Peyer's patch (tissue), 4 donors: ENCODE measurements at places on chromosomes 5 and 9.

DNA sequence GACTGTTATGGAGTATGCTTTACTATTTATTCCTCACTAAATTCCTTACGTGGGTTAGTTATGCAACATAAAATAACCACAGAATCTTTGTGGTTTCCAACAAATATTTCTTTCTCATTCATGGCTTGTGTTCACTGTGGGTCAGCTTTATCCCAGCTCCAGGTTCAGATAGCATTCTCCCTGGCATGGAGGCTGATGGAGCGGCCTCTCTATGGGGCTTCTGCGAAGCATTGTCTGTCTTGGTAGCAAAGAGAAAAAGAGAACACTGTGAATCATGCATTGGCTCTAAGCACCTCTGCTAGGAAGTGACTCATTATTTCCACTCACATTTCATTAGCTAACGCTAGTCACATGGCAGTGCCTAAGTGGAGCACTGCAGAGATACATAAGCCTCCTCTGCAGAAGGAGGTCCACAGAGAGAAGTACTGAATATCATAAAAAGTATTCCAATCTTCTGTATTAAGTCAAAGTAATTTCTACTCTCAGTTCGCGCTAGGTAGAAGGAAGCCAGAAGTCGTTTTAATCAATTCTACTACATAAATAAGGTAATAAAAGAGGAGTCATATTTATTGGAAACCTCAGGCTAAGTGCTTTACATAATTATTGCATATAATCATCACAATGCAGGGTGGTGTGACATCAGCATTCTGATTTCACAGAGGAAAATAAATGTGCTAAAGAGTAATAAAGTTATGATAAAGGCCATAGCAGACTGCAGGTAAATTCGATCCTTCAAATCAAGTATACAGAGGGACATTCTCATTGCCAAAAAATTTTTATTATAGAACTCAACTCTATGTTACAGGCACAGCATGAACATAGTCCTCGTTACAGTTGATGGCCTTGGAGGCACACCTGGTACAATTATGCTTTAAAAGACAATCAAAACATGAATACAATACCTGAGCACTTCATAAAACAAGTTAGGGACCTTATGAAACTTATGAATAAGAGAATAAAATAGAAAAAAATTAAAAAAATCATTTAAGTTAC, 531.1 kb downstream of the CETN3 start:
- DNase-seq = no peak

- no peak for DNase-seq
Observed at GRCh38 chr5:109479260-109479860, 69.6 kb upstream of the PJA2 start.

GRCh38 chr5:35876454-35876853, 19.8 kb downstream of the IL7R start:
- no peak for DNase-seq

DNA sequence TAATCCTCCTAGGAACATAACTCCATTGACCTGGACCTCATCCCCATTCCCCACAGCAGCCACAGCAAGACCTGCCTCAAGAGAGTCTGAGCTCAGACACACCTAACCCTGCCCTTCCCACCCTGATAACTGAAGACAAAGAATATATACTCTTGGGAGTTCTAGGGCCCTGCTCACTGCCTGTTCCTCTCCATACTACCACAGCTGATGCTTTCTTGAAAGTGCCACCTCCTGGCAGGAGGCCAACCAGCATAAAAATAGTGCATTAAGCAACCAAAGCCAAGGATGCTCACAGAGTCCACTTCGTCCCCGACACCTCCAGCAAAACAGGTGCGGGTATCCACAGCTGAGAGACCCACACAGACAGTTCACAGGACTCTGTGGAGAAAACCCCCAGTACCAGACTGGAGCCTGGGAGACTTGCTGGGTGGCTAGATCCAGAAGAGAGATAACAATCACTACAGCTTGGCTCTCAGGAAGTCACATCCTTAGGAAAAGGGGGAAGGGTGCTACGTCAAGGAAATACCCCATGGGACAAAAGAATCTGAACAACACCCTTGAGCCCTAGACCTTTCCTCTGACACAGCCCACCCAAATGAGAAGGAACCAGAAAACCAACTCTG, 23.5 kb downstream of the FAM114A2 start:
- no peak for DNase-seq

DNA sequence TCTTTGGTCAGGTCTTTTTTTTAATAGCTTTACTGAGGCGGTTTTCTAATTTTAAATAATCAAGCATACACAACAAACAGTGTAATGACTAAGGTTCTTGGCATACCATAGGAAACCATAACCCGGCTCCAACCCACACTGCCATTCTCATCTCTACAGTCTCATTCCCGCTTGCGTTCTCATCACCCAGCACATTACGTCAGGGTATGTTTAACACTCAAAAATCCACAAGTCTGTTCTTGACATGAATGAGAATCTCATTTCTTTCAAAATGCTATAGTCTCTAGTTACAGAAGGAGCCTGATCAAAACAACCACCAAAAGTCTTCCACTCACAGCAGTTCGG, 505 bp downstream of the C5orf34 start:
- DNase-seq = no peak

DNA sequence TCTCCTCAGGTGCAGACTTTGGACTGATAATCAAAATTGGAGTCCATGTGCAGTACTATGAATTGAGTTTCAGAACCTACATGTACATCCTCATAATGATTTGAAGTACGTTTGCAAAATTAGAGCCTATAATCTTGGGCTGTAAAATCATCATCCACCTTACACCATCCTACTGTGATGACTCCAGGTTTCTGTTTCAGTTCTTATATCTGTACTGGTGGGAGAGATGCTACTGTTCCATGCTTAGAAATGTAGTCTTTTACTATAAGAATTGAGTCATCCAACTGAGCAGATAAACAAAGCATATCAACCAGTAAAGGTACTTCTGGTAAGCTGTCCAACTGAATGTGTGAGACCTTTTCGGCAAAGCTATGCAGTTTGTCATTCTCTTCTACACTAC, 586.3 kb upstream of the FAM174A start:
- DNase-seq = no peak

- DNase-seq = no peak
Observed at GRCh38 chr9:4430432-4431261, 59.6 kb upstream of the SLC1A1 start.

GRCh38 chr5:134426361-134426760, 14.7 kb upstream of the CDKN2AIPNL start:
- DNase-seq = no peak

DNA sequence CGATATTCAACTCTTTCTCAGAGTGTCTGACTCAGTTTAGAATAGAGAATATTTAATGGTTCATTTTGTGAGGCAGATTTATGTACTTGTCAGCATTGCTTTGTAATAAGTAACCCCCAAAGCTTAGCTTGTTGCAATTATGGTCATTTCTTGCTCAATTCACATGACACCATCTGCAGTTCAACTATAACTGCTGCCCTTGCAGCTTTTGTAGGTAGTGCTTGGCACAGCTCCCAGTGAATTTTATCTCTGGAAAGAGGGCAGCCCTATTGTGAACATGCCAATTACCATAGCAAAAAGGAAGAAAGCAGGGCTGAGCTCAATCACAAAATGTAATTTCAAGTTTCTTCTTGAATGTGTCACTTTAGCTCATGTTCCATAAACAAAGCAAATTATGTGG, 1587.7 kb upstream of the ACO1 start:
- DNase-seq = no peak

- DNase-seq = no peak
Observed at GRCh38 chr9:128918921-128919320, 1.9 kb upstream of the PHYHD1 start.

- peak; percentile 83 for DNase-seq
Observed at GRCh38 chr5:172659909-172660628, 19.0 kb downstream of the NEURL1B start.

DNA sequence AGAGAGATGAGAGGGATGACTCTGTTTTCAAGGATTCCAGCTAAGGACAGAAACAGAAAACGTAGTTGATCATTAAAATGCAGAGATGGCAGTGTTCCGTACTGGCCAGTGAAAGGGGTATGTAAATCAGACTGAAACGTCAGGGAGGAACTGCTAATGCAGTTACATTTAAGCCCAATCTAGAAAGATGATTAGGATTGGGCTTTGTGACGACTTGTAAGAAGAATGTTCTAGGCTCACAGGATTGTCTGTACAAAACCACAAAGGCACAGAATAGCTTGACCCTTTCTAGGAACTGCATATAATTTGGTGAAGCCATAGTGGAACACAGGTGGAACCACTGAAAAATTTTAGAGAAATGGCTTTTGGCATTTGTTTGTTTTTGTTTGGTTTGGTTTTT, 55.6 kb upstream of the TESK1 start:
- DNase-seq = no peak

GRCh38 chr9:121485623-121486022, 14.0 kb downstream of the GGTA1 start:
- DNase-seq = peak; percentile 52

GRCh38 chr5:141814064-141814964, 63.9 kb downstream of the PCDH1 start:
- peak; percentile 68 for DNase-seq

DNA sequence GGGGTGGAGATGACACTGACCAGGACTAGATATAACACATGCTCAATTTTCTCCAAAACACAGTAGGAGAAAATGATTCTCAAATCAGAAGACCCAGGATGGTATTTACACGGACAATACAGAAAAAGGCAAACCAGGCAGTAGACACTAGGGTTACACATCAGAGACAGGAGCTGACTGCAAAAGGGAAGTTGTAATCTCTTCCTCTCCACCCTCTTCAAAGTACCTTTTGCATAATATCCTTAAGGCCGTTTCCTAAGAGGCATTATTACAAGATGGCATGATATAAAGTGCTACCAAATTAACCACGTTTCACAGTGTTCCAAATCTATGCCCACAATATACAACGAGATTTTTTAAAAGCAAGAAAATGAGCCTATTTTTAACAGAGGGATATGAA, 39.2 kb downstream of the YIPF5 start:
- no peak for DNase-seq
